CD4-positive, alpha-beta T cell treated with Interleukin-4 for 1 hour (primary cell): ENCODE measurements at places on chromosomes 2 and 18.
A peak's percentile ranks its signal among the peaks of the same experiment; 100 is the strongest.

- no peak for DNase-seq
These were observed 85.5 kb downstream of the NFATC1 start for GRCh38 chr18:79481046-79481790.

- DNase-seq, result no peak
These were observed 3.6 kb downstream of the LGALSL start for GRCh38 chr2:64457524-64457923.

GRCh38 chr2:105287692-105288091 lies 41.8 kb downstream of the TGFBRAP1 start:
- DNase-seq, result peak; percentile 33

DNA sequence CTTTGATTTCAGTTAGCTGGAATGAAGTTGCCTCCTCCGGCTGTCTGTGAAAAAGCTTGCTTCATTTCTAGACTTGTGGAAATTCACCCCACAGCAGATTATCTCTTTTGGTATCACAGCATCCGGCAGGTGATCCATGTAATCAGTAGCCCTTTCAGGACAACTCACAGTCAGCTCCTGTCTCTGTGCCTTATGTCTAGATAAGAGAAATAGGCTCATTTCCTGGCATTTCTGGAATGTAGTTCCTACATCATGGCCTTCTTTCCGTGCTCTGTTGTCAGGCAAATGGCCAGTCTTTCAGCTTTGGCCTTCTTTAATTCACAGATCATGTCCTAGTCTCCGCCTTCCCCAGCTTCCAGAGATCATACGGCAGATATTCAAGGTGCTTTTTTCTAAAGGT lies 455.4 kb downstream of the NUP35 start:
- no peak for DNase-seq

GRCh38 chr2:233426619-233427342 lies 72.5 kb downstream of the DGKD start:
- DNase-seq, result no peak

GRCh38 chr2:143885461-143885860 lies 634.5 kb downstream of the ZEB2 start:
- DNase-seq, result no peak
